H9 (cell line): ENCODE measurements at places on chromosomes 6 and 20. TPM values are rescaled to one million over a fixed set of nuclear protein-coding genes. Genes with fewer than 3 reads are reported as not detected.

The HSPA1L gene
- 1.6 and 2.5 TPM in 2 replicates for total RNA-seq

The CRISP2 gene
- not detected in 2 replicates for total RNA-seq

The TAP2 gene
- total RNA-seq = 16.3 and 20.3 TPM in 2 replicates

The BPIFB2 gene
- total RNA-seq = not detected in 2 replicates

The PSORS1C1 gene
- 0.48 TPM in 2 replicates for total RNA-seq

The AKAP7 gene
- total RNA-seq = 7.6 and 9.8 TPM in 2 replicates

The FHL5 gene
- total RNA-seq = not detected in 2 replicates

The GGTLC1 gene
- not detected in 2 replicates for total RNA-seq

The RBM24 gene
- 0.48 and 0.55 TPM in 2 replicates for total RNA-seq

The FRK gene
- total RNA-seq = 0.09 and 0.15 TPM in 2 replicates

The MCHR2 gene
- total RNA-seq = not detected in 2 replicates

The CUL7 gene
- total RNA-seq = 23.5 and 24.5 TPM in 2 replicates

The UTRN gene
- total RNA-seq = 79.7 and 82.3 TPM in 2 replicates

The MCCD1 gene
- total RNA-seq = not detected in 2 replicates

The C20orf202 gene
- total RNA-seq = 0.13 TPM in 1 of 2 replicates, not detected in the other

The OOEP gene
- not detected in 2 replicates for total RNA-seq

The SMPDL3A gene
- 0.59 and 0.68 TPM in 2 replicates for total RNA-seq

The SLC4A11 gene
- 25.5 and 29.4 TPM in 2 replicates for total RNA-seq

The SMOC2 gene
- total RNA-seq = 1.8 and 2.1 TPM in 2 replicates

The ENPP1 gene
- 21.1 and 22.5 TPM in 2 replicates for total RNA-seq

The MTFR2 gene
- total RNA-seq = 10.0 and 11.8 TPM in 2 replicates

The PDE7B gene
- total RNA-seq = not detected in 2 replicates

The BACH2 gene
- 2.0 and 2.6 TPM in 2 replicates for total RNA-seq

The EYS gene
- 0.11 TPM in 1 of 2 replicates, not detected in the other for total RNA-seq

The MUC22 gene
- total RNA-seq = not detected in 2 replicates

The KCNK5 gene
- total RNA-seq = 30.0 and 31.8 TPM in 2 replicates

The CTAGE9 gene
- total RNA-seq = 0.13 TPM in 1 of 2 replicates, not detected in the other

The C20orf204 gene
- 1.3 and 2.2 TPM in 2 replicates for total RNA-seq

The TFAP2A gene
- 1.6 and 2.6 TPM in 2 replicates for total RNA-seq

The TRAPPC3L gene
- not detected in 2 replicates for total RNA-seq

The CTSA gene
- total RNA-seq = 59.6 and 64.4 TPM in 2 replicates

The B3GAT2 gene
- 0.22 and 0.24 TPM in 2 replicates for total RNA-seq

The TREML2 gene
- total RNA-seq = 0.07 TPM in 2 replicates

The CALHM5 gene
- total RNA-seq = 0.02 and 0.09 TPM in 2 replicates

The LAMA2 gene
- 3.7 and 4.2 TPM in 2 replicates for total RNA-seq

The SLCO4A1 gene
- total RNA-seq = 8.4 and 9.4 TPM in 2 replicates

The CNBD2 gene
- total RNA-seq = 2.3 and 3.1 TPM in 2 replicates

The SLC17A9 gene
- 19.9 and 20.9 TPM in 2 replicates for total RNA-seq

The KCNK15 gene
- 0.33 and 0.39 TPM in 2 replicates for total RNA-seq

The C6orf52 gene
- 1.8 and 2.3 TPM in 2 replicates for total RNA-seq

The PBOV1 gene
- not detected in 2 replicates for total RNA-seq

The PLCB4 gene
- 8.4 and 10.1 TPM in 2 replicates for total RNA-seq

The MYL9 gene
- 217 and 218 TPM in 2 replicates for total RNA-seq

The TMC2 gene
- total RNA-seq = not detected in 2 replicates

The MRPS18B gene
- total RNA-seq = 49.7 and 54.0 TPM in 2 replicates

The EMILIN3 gene
- total RNA-seq = 5.9 and 6.7 TPM in 2 replicates

The STX11 gene
- 0.11 and 0.22 TPM in 2 replicates for total RNA-seq

The SLC32A1 gene
- 0.24 and 0.33 TPM in 2 replicates for total RNA-seq

The TAF11 gene
- 49.4 and 49.9 TPM in 2 replicates for total RNA-seq

The SLC35D3 gene
- 0.17 and 0.57 TPM in 2 replicates for total RNA-seq

The TUBB2B gene
- total RNA-seq = 317 and 320 TPM in 2 replicates

The CAGE1 gene
- total RNA-seq = 0.28 TPM in 1 of 2 replicates, not detected in the other

The MEI4 gene
- 0.26 and 0.55 TPM in 2 replicates for total RNA-seq

The PLG gene
- total RNA-seq = not detected in 2 replicates

The HLA-DOA gene
- 15.3 and 15.6 TPM in 2 replicates for total RNA-seq
